ENCODE measurements at places on chromosomes 7 and 10.

GRCh38 chr7:133108023-133108422 lies 26.1 kb upstream of the CHCHD3 start:
- no peak for DNase-seq

DNA sequence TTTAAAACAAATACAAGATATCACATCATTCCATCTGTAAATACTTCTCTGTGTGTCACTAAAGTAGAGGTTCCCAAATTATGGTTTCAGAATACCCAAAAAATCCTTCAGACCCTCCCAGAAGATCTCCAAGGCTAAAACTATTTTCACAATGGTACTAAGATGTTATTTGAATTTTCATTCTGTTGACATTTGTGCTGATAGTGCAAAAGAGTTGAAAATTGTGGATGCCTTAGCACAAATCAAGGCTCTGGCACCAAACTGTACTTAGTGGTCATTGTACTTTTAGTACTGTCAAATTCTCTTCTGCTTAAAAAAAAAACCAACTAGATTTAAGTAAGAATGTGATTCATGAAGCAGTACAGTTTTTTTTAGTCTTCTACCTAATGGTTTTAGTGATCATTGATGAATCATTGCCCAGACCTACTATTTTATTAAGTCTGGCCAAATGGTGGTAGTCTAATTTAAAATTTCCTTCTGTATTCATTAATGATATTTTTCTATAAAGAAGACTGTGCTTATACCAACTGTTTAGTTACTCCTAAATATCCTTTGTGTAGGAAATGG lies 50.5 kb downstream of the TPST1 start:
- DNase-seq = no peak

DNA sequence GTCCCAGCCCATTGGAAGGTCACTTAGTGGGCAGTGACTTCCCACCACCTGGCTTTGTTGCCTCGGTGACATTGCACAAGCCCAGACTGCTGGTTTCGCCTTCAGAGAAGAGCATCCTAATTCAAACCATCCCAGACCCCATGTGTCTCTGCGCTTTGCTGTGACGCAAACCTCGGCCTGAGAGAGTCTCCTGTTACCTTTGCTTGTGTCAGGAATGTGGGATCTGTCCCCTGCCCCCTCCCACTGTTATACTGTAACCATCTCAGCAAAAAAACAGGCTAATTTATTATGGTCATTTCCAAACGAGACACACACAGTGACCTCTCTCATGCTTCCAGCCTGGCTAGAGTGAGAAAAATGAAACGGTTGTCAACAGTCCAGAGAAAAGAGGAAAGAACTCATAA lies 25.0 kb upstream of the AQP1 start:
- DNase-seq = no peak

DNA sequence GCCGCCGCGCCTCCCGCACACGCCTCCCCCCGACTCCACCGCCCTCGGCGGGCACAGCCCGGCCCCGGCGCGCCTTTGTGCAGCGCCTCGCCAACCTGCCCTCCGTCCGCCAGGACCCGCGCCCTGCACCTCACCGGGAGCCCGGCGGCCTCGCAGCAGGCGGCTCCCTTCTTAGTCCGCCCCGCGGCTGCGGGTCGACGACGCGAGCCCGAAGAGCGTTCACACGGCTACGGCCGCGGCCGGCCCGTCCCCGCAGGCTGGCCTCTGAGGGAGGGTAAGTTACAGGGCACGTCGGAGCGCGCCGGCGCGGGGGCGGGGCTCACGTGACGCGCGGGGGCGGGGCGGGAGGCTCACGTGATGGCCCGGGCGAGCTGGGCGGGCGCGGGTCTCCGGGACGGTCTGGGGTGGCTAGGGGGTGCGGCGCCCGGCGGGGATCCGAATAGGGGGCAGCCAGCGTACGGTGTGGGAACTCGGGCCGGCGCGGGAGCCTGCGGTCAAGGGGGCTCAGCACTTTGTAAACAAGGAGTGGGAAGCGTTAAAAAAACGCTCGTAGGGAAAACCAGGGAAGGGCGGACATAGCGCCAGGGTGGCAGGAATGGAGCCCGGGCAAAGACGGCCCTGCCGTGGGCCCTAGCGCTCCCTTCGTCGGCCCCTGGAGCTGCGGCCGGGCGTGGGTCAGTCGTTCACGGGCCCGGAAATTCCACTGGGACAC lies at the start of gene ARHGAP12:
ARHGAP12 (minus strand) TSS at position 283 of the 712 bp plus-strand sequence. CDS start 19,976 bp downstream, outside the sequence.
- peak; percentile 87 for DNase-seq

- no peak for DNase-seq
Observed at GRCh38 chr7:107850643-107851042, 40.3 kb upstream of the DLD start.

DNA sequence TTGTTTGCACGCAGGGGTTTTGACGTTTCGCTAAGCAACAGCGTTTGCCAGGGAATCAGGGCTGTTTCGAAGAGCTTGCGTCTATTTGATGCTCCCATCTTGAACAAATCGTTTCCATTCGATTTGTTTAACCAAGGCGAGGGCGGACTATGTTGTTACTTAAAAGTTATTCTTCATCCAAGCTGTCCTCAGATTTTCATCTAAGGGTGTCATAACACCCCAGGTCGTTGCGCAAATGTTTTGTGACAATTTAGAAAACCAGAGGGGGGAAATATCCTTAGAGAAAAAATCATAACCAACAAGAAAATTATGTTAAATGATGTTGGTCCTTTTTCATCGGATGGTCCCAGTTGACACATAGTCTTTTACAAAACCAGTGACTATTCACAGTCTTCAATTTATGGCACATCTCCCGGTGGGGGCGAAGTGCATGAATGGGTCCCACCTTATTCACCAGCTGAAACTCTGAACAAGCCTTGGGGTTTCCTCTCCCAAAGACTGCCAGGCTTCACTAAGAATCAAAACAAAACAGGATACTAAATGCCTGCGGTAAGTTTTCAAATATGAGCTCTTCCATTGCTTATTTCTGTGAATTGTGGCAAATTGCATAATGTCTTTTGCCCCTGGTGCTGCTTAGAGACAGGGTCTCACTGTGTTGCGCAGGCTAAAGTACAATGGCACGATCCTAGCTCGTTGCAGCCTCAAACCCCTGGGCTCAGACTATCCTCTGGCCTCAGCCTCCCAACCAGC lies 109.9 kb downstream of the REEP3 start:
- no peak for DNase-seq

DNA sequence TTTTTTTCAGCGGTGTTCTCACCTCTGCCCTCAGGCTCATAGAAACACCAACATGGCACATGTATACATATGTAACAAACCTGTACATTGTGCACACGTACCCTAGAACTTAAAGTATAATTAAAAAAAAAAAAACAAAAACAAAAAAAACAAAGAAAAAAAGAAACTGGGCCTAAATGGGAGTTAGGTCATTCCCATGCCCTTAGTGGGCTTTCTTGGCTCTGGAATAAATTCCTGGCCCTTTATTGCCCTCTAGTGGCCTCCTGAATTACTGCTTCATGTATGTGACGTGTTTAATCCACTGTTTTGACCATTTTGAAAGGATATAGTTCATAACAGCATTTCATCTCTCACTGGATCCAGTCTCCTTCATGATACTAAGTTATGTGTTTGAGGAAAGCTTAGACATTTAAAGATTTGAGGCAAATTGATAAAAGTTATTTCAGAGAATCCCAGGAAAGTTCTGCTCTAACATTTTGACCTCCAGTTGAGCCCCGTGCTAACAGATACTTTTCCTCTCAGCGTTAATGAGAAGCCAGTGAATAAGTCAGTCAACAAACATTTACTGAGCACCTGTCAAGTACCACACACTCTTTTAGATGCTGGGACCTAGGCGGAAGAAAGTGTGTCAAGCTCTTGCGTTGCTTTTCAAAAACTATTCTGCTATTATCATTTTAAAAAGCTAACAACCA lies 54.7 kb upstream of the SYPL1 start:
- DNase-seq = peak; percentile 49

DNA sequence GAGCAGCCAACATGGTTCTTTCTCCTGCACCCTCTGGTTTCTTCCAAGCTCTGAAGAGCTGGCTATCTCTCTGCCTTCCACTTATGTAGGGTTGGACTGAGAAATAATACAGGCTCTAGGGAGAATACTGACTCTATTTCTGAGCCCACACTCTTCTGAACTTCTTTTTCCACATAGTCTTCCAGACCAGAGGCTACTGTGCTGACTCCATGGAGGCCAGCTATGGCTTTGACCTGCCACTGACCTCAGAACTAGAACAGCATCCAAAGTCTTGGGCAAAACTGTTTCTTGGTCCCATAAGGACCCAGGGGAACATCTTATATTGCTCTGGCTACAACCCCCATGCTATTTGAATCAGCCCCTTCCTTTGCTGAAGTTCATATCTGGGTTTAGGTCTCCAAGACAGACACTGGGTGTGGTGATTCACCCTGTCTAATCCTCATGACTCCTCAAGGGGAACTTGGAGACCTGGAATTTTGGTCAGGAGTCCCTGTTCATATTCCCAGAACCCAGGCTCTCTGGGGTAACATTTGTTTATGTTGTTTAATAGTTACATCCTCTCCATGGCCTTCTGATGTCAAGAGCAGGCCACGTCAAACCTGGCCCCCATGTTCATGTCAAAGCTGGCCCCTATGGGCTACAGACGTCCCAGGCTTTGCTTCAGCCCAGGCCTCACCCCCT lies 12.1 kb upstream of the PLAU start:
- DNase-seq = no peak

DNA sequence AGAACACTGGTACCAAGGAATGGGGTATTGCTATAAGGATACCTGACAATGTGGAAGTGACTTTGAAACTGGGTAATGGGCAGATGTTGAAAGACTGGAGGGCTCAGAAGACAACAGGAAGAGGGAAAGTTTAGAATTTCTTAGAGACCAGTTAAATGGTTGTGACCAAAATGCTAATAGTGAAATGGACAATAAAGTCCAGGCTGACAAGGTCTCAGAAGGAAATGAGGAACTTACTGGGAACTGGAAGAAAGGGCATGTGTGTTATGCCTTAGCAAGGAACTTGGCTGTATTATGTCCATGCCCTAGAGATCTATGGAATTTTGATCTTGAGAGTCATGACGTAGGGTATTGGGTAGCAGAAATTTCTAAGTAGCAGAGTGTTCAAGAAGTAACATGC lies 38.0 kb downstream of the FAM149B1 start:
- no peak for DNase-seq

- peak; percentile 73 for DNase-seq
Observed at GRCh38 chr7:43758822-43759683, 573 bp downstream of the BLVRA start.

DNA sequence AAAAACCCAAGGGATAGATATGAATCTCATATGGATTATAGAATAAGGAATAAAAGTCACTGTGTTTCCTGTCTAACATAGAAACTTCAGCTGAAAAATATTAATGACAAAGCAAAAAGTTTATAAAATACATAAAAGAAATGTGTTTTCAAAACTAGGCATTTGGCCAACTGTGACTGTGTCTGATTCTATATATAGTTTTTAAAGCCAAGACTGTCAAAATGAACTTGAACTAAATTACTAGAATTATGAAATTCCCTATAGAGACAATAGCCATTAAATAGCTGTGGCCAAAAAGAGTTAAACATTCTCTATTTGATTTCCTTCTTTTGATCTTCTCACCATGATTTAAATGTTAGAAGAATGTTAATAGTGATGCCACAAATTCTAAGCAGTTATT lies 311.2 kb upstream of the SEMA3D start:
- DNase-seq = no peak

GRCh38 chr7:87507446-87507845 lies 32.0 kb upstream of the ABCB4 start:
- DNase-seq = no peak

DNA sequence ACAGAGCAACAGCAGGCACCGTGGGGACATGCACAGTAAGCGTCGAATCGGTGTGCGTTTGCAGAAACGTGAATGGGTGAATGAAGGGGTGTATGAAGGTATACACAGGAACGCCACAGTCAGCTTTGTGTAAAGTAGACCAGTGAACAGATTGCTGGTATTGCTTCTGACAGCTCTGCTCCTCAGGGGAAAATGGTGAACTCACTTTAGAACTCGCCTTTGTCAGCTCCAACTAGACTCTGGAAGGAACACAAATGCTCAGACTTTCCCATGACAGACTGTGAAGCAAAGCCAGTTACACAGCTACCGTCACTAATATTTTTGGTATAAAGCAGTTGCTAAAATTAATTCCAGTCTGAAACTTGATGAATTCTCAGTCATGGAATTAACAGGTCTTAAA lies 78.9 kb downstream of the CUX1 start:
- no peak for DNase-seq
